ENCODE measurements at places on chromosomes 12 and 14.

- DNase-seq = peak; percentile 63
These were observed 20.6 kb upstream of the PYGL start for GRCh38 chr14:50964683-50965390.

DNA sequence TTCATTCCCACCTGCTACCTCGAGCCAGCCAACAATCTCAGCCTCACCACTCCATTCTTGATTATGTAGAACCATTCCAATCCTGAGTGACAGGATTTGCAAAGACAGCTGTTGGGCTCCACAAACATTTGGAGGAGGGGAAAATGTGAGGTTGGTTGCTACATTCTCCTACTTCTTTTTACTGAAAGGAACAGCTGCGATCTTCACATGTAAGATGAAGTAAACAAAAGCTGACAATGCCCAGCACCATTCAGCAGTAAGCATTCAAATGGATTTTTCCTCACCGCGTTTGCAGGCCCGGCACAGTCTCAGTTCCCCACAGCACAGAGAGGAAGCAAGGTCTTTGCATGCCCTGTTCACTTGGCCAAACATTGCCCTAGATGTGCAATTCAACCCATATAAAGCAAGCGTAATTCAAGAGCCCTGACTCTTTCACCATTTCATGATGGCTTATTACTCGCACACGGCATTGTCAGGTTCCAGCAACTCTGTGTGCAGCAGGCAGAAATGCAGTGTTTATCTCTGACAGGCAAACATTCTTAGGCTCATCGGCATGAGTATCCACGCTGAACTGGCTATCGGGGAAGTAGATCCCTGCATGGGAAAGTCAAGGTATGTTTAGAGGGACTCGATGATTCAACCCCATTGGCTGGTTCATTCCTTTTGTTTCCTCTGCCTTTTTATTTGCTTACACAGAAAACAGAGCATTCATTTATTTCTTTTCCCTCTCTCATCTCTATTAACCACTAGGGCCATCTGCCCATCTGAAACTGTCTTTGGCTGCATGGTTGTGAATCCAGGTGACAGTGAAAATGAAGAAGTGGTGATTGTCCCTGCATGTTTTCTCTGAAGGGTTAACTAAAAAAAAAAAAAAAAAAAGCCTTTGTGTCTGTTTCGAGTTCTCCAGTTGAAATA, 236.1 kb upstream of the PLEKHG7 start:
- peak; percentile 54 for DNase-seq

GRCh38 chr12:21300632-21301031, 34.1 kb downstream of the SLCO1A2 start:
- DNase-seq = no peak

GRCh38 chr14:23577710-23578392, 739 bp downstream of the JPH4 start:
- no peak for DNase-seq

DNA sequence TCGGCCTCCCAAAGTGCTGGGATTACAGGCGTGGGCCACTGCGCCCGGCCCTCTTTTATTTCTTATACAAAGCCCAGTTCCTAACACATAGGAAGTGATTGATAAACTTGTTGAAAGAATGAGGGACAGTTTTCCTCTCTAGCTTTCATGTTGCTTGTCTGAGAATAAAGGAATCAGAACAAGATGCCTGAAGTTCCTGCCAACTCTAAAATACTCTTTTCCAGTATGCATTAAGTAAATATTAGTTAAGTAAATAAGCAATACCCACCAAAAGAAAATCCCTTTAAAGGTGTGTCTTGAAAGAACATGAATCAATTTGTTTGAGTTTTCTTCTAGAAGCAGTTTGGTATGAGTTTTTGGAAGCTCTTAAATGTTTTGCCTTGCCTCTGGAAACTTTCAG, 24.4 kb upstream of the CD27 start:
- no peak for DNase-seq

DNA sequence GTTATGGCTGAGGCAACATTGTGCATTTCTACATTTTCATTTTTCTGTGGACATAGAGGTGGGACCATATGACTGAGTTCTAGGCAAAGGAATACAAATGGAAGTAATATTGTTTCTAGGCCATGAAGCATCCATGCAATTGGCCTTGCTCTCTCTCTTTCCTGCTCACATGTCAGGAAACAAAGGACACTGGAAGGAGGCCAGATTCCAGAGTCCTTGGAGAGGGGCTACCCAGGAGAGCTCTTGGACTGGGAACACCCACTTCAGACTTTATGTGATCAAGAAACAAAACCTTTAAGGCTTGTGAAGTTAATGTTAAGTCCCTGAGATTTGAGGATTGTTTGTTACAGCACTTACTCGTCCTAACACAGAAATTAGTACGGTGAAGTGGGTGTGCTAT, 32.8 kb downstream of the PDZRN4 start:
- DNase-seq = no peak

- DNase-seq = no peak
These were observed 12.3 kb downstream of the TMEM117 start for GRCh38 chr12:43848226-43848507.

- DNase-seq = no peak
These were observed 3.1 kb upstream of the KIF26A start for GRCh38 chr14:104135121-104135903.

DNA sequence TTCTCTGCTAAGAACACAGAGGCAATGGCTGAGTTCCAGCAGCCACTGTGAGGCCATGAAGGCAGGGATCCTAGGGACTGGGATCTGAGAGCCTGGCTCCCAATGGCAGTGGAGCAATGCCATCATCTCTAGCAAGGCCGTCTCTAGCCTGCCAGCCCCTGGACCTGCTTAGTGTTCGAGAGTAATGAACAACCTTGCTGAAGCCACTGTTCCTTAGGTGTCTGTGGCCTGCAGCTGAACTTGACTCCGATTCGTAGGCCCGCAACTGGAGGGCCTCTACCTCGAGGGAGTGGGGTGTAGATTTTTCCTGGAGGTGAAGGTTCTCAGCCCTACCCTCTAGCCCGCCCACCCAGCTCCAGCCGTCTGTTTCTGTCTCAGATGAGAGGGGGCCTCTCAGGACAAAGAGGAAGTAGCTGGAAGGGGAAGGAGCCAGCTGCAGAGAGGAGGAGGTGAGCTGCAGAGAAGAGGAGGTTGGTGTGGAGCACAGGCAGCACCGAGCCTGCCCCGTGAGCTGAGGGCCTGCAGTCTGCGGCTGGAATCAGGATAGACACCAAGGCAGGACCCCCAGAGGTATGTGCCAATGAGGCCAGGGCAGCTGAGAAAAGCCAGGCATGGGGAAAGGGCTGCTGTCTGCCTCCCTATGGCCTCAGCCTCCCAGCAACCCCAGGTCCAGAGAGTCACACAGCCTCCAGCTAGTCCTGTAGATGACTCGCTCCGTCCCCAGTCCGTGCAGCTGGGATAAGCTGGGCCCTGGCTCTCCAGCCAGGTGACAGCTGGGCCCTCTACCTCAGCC, at the start of gene PLD4:
Gene PLD4, plus strand, starts transcription at position 459 of the 793 bp plus-strand sequence. CDS start 2,262 bp downstream, outside the sequence.
- no peak for DNase-seq

DNA sequence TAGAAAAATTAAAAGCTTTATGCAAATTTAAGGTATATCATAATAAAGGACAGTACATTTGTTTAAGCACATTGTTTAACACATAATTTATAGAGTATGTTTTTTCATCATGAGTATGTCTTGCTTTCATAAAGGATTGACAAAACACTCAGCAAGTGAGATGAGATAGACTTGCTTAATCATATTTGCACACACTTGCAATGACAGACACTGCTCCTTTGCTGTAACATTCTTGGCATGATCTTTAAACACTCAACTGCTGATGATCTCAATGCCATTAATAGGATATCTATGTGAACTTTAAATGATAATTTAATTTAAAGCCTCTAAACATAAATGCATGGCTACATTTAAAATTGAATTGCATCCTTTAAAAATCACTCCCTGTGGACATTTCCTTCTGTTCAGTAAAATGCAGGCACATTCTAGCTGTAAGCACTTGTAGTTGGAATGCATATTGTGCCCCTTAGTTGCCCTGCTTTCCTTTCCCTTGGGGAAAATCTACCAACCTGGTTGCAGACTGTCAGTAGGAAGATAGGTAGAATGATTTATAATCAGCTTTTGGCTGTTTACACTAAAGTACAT, 979.0 kb downstream of the TMTC2 start:
- DNase-seq = no peak

DNA sequence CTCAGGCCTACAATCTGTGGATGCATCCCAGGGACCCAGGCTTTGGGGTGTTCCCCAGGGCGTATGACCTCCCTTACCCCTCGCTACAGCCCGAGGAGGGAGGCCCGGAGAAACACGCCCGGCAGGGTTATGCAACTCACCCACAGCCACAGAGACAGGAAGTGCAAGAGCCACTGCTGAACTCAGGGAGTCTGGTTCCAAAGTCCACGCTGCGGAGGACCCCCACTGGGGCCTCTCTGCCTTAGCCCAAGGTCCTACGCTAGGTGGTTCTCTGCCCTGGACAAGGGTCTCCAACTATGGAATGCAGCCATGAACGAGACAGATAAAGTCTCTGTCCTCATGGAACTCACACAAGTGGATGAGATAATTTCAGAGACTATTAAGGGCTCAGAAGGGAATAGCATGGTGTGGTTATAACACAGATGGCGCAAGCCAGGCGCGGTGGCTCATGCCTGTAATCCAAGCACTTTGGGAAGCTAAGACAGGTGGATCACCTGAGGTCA, 11.3 kb downstream of the SCARB1 start:
- DNase-seq = no peak

All from NCI-H345 (cell line).